Inflammatory macrophage treated with lipopolysaccharide for 1 hour (primary cell): ENCODE measurements at places on chromosomes 3 and 15.

- DNase-seq = no peak
Measured at GRCh38 chr15:84761607-84762131, 13.3 kb downstream of the ZNF592 start.

GRCh38 chr15:99930696-99931095 is 197.5 kb upstream of the LYSMD4 start:
- DNase-seq = no peak

DNA sequence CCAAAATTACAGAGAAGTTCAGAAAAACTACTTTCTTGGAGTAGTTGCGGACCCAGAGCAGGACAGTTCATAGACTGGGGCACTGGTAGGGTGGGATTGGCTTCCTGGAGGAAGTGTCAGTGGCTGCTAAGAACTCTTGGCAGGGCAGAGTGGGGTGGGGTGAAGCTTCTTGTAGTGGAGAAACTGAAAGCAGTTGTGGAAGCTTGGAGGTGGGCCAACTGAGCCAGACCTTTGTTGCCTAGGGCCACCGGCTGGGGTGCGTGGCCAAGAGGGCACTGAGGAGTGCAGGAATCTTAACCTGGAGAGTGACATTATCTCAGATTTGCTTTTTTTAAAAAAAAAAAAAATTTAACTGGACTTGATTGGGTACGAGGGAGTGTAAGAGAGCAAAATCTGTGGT is 3.1 kb downstream of the KAT2B start:
- DNase-seq = peak; percentile 52

DNA sequence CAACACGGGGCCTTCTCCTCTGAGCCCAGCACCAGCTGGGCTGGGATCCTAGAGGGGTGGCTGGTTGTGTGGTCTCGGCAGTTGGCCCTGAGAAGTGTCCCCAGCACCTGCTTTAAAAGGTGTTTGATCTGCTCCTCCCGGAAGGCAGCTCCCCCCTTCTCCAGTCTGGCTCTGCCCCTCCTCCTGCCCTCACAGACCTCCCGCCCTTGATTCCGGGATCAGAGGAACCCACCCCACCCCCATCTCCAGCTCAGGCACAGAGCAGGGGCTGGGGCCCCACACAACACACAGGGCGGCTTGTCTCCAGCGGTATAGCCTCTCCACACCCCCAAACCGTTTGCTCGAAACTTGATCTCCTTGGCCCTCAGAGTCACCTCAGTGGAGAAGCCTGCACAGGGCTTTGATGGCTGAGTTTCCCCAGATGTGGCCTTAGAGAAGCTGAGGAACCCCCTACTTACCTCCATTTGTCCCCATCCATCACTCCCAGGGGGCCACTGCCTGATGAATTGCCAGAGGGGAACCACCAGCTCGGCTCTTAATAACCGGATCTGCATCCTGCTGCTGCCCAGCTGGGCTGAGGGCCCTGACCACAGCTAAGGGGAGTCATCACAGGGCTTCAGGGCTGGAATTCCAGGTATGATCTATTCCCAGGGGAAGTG is 6.4 kb upstream of the STRA6 start:
- no peak for DNase-seq

- no peak for DNase-seq
Measured at GRCh38 chr3:85251766-85252165, 293.0 kb downstream of the CADM2 start.

GRCh38 chr3:41317718-41318117 is 118.4 kb downstream of the CTNNB1 start:
- no peak for DNase-seq

DNA sequence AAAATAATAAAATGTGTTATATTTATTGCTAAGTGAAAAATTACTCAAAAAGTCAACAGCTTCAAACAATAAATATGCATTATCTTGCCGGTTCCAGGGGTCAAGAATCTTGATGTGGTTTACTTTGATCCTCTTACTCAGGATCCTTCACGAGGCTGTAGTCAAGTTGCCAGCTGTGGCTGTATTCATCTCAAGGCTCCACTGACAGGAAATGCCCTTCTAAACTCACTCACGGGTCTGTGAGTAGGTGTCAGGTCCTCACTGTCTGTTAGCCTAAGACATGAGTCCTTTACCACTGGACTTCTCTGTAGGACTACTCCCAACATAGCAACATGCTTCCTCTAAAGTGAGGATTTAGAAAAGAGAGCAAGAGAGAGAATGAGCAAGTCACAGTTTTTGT is 983.0 kb downstream of the SI start:
- DNase-seq = no peak

DNA sequence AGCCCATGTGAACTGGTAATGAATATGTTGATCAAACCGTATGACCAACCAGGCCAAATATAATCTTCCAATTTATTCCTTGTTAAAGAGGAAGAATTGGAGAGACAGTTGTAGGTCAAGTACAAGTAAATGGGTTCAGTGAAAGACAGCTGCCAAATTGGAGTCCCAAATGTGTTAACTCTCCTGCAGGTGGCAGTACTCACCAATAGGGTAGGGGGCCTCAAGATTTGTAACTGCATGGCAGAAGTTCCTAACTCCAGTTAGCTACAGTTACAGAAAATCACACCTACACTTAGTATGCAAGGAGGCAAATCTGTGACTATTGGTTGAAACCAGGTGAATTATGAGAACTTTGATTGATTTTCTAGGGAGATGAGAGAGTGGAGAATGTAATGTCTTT is 278.0 kb downstream of the ZBBX start:
- DNase-seq = no peak

- no peak for DNase-seq
Measured at GRCh38 chr3:72131899-72132298, 347.0 kb upstream of the PROK2 start.
